ENCODE measurements at places on chromosomes 12 and 14.

GRCh38 chr14:93458234-93458633 lies 27.5 kb downstream of the UNC79 start:
- DNase-seq, result no peak

DNA sequence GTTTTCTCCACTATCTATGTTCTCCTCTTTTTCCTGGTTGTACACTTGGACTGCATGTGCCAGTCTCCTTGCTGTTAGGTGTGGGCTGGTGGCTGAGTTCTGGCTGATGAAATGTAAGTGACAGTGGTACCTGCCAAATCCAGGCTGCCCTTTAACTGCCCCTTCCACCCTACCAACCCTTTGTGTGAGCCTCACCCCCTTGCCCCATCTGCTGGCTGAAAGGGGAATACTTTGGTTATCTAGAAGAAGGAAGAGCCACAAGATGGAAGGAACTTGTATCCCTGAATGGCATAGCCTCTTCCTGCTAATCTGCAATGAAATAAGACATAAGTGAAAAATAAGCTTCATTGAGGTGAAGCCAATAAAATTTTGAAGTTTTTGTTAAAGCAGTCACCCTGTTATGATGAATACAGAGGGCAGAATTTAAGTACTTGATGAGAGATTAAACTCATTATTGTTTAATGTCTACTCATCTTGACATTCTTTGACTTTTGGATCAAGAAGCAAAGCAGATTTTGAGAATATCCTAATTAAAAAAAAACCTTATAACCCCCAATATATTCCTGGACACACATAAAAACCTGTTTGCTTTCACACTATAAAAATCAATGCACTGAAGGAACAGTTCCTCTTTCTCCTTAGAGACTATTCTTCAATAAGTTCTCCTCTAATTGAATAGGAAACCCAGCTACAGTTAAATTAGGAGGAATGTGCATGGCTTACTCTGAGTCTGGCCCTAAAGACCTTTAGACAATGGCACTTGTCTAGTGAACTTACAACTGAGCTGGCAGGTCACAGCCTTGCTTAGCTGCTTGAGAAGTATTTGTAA lies 262.6 kb upstream of the BTG1 start:
- no peak for DNase-seq

DNA sequence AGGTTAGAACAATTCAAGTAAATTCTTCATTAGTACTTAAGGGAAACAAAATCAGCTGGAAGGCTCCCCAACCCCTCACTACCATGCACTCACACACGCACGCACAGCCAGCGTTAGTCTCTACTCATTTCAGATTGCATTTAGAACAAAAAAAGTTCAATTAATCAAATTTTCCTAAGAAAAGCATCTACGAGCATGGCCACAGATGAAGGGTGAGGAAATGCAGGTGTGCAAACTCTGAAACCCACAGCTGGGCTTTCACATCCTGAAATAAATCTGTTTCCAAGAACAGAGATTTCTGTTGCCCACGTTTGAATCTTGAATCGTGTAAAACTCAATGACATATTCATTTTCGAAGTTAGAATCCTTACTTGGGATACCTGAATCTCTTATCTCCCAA lies 62.6 kb downstream of the SEL1L start:
- no peak for DNase-seq

DNA sequence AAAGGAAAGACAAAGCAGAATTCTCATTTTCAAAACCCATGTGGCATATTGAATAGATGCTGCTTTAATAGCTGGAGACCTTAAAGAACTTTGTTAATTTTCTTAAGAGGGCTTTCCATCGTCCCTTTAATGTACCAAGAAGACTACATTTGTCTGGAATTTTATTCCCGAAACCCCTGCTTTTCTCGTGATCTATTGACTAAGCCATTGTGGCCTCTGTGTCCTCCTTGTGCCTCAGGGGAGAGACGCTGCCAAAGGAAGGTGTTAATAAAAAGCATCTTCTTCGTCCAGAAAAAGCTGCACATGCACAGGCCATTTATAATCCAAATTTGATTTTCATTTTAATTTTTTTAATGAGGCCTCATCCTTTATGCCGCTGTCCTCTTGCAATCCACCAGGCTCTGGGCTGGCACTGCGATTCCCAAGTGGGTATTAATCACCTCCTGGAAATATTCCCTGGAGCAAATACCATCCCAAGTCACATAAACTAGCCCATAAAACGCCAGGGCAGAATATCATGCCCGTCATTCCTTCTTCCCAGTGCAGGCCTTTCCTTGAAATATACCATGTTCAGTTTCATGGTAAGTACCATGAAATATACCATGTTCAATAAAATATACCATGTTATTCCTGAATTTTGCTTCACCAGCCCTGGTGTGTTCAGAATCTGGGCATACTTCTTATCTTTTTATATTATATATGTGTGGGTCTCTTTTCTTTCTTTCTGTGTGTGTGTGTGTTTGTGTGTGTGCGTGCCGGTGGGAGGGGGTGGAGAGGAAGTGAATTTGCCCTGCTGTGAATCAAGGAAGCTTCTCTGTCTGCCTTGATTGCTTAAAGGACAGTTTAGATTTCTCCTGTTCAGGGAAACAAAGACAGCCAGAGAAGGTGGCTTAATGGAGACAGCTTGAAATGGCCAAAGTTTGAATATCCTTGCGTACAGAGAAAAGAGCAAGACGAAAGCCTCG lies 147.6 kb downstream of the PHETA1 start:
- no peak for DNase-seq

DNA sequence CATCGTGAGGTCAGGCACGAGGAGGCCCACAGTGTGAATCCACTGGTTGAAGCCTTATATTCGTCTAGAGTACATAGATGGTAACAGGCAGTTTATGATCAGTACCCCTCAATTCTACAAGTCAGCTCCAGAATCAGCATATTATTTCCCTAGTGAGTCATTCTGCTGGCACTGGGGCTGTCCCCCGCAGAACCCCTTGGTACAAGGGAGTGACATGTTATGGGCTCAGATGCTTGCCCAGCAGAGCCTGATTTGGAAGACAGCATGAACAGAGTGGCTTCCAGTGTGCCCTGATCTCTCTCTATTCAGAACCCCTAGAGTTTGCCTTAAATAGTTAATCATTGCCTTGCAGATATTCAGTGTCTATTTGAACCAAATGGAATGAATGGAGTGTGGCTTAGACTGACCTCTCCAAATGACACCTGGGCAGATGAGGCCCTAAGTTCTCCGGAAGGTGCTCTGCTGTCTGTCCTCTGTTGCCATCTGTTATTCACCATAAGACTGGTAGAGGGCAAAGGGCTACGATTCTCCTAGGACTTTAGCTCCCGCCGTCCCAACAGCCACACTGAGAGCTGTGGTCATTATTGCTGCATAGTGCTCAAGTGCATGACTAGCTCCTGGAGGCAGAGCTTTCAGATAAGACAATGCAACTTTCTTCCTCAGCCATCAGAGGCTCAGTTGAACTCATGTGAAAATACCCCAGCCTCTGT lies 41.1 kb downstream of the CACNA2D4 start:
- DNase-seq, result no peak

DNA sequence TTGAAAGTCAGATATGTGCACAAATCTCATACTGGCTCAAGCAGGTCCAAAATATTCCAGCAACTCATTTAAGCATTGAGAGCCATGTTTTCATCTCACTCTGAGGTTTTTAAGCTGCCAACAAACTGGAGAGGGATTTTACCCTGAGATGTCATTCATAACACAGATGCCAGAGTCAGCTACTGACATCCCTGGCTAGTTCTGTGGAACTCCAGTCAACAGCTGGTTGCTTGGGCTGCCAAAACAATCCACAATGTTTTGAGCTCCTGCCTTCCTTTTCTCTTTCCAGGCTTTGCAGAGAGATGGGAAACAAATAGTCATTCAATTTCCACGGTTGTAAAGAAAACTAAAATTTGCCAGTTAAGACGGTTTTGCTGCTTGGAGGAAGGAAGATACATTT lies 621.2 kb upstream of the FBXO33 start:
- DNase-seq, result no peak

- DNase-seq, result no peak
Measured at GRCh38 chr14:87461704-87462103, 531.3 kb downstream of the GALC start.

GRCh38 chr14:101004176-101004575 lies 100.7 kb upstream of the RTL1 start:
- no peak for DNase-seq

- no peak for DNase-seq
Measured at GRCh38 chr14:35438910-35439713, 34.6 kb upstream of the NFKBIA start.

DNA sequence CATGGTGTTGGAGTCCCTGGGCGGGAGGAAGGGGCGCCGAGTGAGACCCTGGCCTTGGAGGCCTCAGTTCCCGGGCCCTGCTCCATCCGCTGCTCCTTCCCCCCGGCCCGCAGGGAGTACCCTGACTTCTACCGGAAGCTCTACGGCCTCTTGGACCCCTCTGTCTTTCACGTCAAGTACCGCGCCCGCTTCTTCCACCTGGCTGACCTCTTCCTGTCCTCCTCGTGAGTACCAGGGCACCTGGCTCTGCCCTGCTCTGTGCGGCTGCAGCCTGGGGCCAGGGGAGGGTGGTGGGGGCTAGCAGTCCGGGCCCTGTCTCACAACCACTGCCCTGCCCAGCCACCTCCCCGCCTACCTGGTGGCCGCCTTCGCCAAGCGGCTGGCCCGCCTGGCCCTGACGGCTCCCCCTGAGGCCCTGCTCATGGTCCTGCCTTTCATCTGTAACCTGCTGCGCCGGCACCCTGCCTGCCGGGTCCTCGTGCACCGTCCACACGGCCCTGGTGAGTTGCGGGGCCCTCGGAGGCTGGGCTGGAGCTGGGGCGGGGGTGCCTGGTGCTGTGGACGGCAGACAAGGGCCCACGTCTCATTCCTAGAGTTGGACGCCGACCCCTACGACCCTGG lies 7.0 kb downstream of the NOC4L start:
- no peak for DNase-seq

GRCh38 chr12:25417071-25417470 lies 136.0 kb downstream of the LMNTD1 start:
- DNase-seq, result no peak

DNA sequence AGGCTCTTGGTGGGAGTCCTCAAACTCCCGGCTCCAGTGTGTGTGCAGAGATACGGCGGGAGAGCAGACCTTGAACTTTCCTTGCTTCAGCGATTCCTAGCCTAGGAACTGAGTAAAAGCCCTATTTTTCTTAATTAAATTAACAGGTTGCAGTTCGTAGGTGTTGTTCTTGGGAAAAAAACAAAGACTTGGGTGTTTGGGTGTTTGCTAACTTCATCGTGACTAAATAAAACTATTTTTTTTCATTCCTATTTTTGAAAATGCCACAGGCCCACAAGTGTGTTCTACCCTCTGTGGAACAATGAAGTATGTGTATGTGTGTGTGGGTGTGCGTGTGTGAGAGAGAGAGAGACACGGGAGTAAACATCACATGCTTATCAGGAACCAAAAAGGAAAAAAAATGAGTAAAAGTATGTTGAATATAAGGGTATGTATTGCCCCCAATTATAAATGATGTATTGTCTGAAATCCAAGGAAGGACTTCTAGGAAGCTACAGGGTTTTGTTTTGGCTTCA lies 651 bp downstream of the TMEM117 start:
- DNase-seq, result no peak

DNA sequence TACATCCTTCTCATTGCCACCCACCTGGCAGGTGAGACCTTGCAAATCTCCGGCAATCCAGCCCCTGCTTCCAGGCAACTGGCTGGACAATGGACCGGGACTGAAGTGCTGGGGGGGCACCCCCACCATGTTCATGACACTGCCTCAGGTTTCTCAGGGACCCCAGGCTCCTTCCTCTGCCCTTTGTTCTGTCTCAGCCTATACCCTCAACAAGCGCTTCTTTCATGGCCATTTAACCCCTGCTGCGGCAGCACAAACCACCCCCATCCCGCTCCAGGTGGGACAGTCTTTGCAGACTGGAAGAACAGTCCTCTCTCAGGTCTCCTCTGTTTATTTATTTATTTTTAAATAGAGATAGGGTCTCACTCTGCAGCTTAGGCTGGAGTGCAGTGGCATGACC lies 7.6 kb downstream of the ISM2 start:
- no peak for DNase-seq

DNA sequence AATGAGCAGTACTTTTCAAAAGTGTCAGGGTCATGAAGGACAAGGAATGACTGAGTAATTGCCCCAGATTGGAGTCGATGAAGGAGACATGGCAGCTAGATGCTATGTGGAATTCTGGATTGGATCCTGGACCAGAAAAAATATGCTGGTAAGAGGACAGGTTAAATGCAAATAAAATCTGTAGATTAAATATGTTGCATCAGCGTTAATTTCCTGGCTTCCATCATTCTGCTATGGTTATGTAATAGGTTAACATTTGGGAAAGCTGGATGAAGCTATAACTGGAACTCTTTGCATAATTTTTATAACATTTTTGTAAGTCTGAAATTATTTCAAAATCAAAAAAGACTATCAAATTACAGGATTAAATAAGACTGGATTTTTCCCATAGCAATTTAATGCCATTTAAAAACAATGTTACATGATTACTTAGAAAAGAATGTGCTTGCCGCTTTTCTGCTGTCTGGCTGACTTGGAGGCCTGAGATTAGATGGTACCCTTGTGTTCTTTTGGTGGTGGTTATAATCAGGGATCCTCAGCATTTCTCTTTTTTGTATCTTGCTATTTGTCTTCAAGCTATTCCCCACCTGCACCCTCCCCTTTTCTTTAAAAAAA lies 65.1 kb downstream of the FBXW8 start:
- no peak for DNase-seq

DNA sequence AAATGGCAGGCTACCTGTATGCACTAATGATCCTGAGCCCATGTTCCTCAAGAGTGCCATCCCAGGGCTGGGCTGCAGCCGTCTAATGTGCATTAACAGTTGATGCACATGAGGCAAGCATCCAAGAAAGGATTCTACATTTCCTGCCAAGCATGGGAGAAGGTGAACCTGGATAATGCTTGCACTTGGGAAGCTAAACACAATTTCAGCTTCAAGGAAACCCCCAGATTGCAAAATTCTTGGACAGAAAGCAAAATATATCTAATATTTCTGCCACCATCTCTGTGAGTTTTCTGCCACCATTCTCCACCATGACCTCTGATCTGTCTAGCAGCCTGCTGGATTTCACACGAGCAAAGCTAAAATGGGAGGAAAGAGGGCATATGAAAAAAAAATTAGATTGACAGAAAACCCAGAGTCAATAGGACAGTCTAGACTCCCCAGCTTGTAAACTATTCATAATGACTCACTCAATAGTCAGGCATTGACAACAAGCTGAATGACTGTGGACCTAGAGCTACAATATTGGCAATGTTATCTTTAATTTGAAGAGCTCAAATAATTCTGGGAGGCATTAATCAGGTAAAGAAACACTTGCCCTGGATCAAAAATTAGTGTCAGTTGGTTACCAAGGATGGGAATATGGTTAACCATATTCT lies 91.9 kb upstream of the BCL2L14 start:
- DNase-seq, result no peak
